Activated naive CD8-positive, alpha-beta T cell treated with anti-CD3 and anti-CD28 coated beads, Interleukin-2, amount 50 U/mL, for 16 hours (primary cell): ENCODE measurements at places on chromosomes 4 and X.

DNA sequence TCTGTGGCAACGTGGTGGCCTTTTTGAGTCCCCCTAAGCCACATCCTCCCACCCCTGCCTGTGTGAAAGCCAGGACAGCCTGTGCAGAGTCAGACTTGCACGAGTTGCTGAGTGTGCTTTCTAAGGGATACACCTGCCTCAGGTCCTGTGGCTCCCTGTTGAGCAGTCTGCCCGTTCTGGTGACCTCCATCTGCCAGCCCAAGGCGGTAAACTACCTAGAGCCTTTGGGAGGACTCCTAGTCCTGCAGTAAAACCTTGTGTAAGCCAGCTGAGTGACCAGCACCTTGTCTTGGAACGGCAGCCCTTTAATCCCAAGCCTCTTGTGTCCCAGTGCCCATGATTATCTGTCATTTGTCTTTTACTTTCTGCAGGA is 69.3 kb downstream of the NBDY start:
- DNase-seq = no peak

DNA sequence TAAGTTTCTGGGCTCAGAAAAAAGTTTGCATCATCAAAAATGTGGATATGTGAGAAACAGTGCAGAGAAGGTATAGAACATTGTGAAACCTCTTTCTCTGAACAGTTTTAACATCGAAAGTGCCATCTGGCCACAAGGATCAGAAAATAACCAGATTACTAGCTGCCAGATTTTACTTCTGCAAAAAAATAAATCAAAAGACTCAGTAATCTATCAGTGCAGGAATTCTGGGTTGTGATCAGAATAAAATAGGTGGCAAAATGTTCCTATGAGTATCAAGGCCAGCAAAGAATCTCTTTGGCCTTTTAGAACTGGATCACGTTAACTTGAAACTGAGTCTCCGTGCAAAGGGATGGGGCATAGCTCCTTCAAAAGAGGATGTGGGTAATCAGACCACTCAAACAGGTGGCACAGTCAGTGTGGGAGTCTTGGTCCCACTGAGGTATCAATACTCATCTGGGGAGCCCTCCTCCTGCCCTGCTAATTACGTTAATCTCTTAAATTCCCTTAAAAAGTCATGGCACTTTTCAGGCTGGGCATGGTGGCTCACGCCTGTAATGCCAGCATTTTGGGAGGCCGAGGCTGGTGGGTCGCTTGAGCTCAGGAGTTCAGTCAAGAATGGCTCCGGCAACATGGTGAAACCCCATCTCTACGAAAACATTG is 26.7 kb upstream of the RBM47 start:
- no peak for DNase-seq

DNA sequence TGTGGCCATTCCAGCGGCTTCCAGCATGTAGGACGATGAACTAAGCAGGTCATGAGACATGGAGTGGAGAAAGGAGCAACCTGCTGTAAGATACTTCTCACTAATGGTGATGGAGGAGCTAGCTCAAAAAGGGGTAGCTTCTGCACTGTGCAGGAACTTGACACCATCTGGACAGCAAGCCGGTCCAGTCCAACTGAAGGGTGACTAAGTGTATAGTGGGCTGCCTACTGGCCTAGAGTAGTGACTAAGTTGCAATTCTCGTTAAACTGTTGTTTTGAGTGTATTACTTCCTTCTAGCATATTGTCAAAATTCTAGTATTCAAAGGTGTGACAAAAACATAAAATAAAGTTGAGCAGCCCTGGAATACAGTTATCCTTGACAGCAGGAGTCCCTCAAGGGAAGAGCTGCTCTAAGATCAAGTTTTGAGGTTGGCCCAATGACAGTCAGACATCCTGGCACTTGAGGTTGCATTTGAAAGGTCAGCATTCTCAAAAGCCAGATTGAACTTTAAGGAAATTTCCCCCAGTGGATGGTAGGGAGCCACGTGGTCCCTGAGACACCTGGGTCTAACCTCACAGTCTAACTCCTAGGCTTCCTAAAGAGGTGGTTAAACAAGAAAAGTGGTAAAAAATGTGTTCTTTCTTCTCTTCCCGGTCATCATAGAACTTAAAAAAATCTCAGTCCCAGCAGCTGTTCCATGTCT is 8.0 kb downstream of the CETN2 start:
- no peak for DNase-seq

GRCh38 chr4:83285055-83285407 is 433 bp upstream of the COQ2 start:
- no peak for DNase-seq

- DNase-seq = no peak
These were observed 209.5 kb downstream of the PCDH7 start for GRCh38 chr4:30929649-30930048.

DNA sequence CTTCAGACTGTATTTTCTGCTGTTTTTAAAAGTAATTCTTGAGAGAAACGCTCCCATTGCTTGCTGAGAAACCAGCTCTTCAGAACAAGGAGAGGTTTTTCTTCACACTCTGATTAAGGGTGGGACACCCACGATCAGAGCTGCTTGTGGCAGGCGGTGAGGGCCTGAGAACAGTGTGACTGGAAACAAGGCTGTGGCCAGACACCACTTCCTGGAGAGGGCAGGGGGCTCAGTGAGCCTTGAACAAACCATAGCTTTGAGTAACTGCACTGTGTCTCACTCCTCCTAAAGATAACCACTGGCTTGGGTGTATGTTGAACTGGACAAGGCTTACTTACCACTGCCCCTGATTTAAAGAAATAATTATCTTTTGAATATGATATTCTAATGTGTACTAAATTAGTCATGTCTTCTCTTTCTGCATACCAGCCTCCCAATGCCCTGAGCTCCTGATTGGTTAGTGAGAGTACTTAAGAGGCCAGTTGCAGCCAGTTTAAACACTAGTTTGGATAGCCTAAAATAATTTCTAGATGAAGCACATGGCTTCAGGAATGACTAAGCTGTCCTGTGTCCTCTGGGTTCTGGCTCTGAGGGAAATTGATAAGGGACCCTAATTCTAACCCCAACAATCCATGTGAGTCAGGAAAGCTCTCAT is 3.7 kb upstream of the GPR82 start:
- no peak for DNase-seq

- DNase-seq = no peak
These were observed 3.7 kb downstream of the CTAG2 start for GRCh38 chrX:154649503-154650220.

GRCh38 chr4:151094290-151094751 is 5.1 kb upstream of the RPS3A start:
- no peak for DNase-seq

DNA sequence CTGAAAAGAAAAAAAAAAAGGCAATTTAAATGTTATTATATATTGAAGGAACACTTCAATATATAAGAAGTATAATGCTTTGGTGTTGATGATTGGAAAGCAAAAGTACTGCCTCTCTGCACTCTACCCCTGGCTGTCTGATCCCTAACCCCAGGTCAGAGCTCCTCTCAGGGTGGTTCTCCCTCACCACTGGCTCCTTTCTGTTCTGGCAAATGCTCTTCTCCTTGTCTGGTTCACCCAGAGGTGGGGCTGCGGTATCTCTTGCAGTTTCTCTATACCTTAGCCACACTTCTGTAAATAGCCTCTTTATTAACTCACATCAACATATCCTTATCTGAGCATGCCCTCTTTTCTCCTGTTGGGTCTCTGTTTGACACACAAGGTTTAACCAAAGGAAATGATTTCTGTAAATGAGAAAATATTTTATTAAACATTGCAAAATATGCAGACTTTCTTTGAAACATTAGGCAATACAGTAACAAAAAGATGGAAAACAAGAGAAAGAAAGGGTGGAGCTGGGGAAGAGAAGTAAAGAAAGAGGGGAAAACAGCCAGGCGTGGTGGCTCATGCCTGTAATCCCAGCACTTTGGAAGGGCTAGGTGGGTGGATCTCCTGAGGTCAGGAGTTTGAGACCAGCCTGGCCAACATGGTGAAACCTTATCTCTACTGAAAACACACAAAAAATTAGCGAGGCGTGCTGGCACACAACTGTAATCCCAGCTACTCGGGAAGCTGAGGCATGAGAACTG is 45.7 kb downstream of the ING2 start:
- no peak for DNase-seq

DNA sequence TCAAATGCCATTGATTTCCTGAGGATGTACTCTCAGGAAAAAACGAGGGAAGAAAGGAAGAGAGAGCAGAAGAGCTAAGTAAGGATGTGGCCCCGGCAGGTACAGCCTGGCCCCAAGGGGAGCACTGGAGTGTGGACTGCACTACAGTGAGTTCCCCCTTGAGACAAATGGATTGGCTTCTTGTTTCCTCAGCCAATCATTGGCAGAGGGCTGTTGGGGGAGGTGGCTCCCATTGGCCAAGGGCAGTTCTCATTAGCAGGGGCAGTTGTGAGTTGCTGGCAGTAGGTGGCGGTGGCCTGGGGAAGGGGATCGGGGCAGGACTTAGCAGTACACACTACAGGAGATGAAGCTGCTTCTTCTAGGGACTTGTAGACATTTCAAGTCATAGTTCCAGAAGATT is 24.1 kb upstream of the OCIAD2 start:
- DNase-seq = no peak

- DNase-seq = no peak
These were observed 175.6 kb upstream of the ARX start for GRCh38 chrX:25191403-25191802.

DNA sequence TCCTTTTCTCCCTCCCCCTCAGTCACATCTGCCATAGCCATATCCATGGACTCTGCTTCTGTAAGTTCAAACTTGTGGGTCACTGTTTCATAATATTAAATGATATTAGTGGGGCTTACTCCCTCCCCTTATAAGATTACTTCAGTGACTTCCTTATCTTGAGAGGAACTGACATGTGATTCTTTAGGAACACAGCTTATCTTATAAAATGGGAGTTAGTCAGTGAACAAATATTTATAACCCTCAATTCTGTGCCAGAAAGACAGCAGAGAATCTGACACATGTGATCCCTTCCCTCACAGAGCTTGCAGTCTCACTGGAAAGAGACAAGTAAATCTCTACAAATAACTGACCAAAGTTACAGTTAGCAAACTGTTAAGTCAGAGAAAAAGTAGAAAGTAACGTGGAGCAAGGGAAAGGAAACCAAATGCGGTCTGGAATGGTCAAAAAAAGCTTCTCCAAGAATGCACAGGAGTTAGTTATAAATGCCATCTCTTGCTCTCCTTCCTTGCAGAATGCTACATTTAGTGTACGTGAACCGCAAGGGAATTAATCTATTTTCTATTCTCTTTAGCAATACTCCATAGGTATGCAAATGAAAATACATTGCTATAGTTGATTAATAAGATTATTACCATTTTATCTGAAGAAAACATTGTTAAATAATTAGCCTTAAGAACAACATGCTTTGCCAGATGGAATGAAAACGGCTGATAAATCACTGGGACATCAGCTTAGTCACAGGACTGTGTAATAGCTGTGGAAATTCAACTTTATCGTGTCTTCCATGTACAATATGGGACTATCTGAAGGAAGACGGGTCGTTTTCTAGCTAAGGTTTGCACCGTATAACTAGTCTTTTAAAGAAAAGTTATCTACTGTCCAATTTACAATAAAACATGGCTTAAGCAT is 29.0 kb downstream of the SGMS2 start:
- DNase-seq = no peak

DNA sequence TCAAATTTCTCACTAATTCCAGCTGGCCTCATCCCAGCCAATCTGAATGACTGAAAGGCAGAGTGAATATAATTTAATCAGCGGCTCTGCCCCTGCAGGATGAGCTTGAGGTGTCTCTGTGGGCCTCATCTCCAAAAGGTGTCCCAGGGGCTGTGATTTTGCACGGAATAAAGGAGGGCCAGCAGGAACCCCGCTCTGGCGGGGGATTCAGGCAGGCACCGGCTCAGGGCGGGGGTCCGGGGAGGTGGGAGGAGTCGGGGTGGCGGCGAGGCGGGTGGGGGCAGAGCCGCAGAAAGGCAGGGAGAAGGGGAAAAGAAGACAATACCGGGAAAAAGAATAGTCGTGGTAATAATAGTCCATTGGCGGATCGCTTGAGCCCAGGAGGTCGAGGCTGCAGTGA is 16.0 kb upstream of the ERCC6L start:
- no peak for DNase-seq

DNA sequence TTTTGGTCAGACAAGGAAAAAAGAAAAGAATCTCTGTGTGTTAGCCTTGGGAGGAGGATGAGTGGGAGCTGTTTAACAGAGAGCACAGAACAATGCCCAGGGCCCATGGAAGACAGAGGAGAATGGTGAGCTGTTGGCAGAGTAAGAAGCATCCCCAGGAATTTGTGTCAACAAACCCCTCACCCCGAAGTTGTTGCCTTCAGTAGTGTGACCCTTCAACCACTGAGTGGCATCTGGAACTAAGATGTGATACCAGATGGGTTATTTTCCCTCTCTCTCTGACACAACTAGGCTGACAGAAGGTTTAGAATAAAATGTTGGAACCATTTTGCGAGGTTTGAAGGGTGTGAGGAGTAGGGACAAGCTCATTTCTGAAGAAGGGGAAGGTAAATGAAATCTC is 25.1 kb downstream of the IGSF1 start:
- no peak for DNase-seq
